Activated CD8-positive, alpha-beta memory T cell treated with anti-CD3 and anti-CD28 coated beads for 4 hours (primary cell): ENCODE measurements at places on chromosomes 13 and 19.

DNA sequence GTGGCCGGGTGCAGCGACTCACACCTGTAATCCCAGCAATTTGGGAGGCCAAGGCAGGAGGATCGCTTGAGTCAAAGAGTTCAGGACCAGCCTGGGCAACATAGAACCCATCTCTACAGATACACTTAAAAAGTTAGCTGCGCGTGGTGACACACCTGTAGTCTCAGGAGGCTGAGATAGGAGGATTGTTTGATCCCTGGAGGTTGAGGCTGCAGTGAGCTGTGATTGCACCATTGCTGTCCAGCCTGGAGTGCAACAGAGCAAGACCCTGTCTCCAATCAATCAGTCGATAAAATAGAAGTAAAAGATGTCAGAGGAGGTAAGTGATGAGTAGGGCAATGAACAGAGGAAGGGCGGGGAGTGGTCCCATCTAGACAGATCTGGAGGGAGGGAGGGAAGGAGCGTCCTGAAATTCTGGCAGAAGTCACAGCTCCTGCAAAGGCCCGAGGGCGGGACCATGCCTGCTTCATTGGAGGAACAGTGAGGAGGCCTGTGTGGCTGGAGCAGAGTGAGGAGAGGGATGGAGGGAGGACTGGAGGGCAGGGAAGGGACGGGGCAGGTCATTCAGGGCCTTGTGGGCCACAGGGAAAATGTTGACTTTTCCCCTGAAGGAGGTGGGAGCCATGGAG is 9.7 kb downstream of the SMIM24 start:
- DNase-seq, result no peak

DNA sequence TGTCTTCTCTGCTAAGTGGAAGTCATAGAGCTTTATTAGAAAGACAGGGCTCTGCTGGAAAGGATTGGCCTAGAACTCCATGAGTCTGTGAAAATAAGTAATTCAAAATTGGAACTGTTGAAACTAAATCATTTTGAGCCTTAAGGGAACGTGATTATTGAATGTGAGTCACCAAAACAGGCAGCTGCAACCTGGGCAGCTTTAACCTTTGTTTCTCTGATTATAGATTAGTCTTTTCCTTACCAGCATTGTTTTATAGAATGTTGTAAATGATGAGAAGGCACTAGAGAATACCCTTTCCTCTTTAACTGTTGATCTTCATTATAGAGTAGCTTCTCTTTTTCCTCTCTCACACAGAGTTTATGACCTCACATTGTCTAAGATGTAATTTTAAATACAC is 638.8 kb upstream of the SLITRK6 start:
- DNase-seq, result no peak

DNA sequence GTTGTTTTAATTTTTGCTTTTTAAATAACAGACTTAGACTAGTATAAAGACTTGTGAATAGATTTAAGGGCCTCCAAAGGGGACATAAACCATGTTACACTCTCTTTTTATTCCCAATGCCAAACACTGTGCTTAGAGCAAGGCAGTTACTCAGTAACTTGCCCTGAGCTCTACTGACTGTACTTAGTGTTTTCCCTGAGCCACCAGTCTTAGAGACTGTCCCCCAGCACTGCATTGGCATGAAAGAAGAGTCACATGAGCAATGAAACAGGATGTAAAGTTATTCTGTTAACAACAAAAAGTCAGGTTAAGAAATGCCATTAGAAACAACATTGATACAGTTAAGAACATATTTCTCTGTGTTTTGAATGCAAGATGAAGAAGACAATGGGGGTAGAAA is 187.9 kb downstream of the TBC1D4 start:
- no peak for DNase-seq

DNA sequence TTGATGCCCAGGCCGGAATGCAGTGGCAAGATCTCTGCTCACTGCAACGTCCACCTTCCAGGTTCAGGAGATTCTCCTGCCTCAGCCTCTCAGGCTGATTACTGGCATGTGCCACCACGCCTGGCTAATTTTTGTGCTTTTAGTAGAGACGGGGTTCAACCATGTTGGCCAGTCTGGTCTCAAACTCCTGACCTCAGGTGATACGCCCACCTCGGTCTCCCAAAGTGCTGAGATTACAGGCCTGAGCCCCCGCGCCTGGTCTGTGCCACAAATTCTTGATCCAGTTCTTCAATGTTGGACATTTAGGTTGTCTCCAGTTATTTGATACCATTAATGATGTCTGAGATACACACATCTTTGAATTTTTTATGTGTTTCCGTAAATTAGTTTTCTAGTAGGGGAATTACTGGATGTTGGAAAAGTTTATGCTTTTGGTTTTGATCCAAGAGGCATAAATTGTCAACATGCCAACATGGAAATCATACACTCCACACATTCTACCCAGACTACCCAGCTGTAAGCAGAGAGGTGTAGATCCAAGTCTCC is 525 bp upstream of the COG3 start:
- DNase-seq, result no peak

- no peak for DNase-seq
These were observed 1.2 kb upstream of the SYNE4 start for GRCh38 chr19:36009633-36010379.

- no peak for DNase-seq
These were observed 36.7 kb downstream of the DNAJC3 start for GRCh38 chr13:95713651-95714050.

GRCh38 chr13:23159760-23160637 is 20.8 kb upstream of the SGCG start:
- DNase-seq, result no peak

DNA sequence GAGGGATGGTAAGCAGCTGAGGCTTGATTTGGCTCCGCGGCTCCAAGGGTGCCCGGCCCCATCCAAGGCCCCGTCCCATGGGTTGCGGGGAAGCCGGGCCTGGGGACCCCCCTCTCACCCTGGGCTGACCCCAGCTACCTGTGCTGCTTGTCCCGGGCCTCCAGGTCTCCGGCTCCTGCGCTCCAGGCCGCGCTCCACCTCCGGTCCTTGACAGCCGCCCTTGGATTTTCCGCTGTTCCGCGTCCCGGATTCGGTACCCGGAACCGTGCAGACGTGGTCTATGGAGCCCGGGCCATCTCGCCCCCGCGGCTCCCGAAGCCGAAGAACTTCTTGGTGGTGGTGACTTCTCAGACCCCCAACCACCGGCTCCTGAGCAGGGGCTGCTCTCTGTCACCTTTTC is 48.3 kb upstream of the C1QTNF9B start:
- no peak for DNase-seq

DNA sequence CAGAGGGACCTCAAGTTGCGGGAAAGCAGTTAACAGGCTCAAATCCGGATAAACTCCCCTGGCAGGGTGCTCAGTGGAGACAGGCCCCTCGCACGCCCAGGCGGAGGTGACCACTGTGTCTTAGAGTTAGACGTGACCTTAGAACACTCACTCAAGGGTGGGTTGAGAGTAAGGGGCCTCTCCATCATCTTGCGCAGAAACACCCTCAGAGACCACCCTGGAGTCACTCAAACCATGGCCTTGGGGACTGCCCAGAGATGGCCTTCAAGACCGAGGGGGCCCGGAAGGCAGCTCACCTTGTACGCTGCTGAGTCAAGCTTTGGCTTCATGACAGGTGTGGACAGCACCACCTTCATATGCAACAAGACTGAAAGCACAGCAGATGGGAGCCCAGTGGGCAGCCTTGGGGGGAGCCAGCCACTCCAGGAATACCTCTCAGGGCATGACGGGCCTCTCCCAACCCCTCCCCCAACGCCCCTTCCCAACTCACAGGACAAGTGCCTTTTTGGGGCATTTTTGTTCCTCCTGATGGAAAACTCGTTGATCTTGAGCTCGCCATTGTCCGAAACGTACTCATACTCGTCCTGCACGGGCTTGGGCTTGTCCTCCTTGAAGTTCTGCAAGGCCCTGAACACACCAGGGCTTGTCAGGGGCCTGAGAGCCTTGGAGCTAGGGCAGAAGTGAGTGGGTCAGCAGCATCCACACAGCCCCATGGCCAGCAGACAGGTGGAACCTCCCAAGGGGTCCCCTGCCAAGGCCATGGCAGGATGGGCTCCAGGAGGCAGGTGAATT is 229.2 kb downstream of the TUBA3C start:
- DNase-seq, result no peak

DNA sequence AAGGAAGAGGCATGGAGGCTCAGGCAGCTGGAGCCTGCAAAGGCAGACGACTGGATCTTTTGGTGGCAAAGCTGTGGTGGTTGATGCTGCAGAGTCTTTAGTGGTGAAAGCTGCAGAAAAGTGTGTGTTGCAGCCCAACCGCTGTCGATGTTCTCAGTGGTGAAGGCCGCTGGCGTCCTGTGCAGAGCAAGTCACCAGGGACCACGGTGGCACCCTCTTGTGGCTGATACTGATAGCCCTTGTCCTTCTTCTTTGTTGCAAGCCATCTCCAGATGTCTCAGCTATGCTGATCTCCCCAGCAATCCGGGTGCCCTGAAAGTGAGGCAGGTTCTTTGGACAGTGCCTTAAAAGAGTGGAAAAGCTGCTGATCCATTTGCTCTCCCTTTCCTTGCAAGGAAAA is 610.9 kb upstream of the PCDH9 start:
- no peak for DNase-seq

DNA sequence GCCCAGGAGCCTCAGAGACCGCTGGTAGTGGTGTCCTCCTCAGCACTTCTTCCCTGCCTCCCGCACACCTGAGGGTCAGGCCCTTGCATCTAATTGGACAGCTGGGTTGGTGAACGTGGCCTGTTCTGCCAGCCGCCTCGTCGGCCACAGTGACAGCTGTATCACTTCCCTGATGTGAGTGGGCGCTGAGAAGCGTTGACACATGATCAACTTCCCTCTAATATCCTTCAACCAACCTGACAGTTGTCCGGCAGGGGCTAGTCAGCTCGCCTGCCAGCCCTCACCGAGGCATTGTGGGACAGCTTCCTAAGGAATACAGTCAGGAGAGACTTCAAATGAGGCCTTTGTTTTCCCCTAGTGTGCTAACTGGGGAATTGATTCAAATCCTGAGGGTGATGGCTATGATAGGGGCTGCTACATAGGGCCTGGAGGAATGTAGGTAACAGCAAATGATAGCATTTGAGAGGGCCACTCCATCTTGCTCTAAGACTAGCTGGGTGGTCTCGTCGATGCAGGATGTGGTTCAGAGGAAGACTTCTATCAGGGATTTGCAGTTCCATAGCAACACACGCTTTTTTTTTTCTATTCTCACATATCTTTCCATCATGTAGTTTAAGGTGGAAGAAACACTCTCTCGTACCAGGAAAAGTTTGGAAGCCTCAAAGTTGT is 230.8 kb downstream of the TSHZ3 start:
- DNase-seq, result no peak

DNA sequence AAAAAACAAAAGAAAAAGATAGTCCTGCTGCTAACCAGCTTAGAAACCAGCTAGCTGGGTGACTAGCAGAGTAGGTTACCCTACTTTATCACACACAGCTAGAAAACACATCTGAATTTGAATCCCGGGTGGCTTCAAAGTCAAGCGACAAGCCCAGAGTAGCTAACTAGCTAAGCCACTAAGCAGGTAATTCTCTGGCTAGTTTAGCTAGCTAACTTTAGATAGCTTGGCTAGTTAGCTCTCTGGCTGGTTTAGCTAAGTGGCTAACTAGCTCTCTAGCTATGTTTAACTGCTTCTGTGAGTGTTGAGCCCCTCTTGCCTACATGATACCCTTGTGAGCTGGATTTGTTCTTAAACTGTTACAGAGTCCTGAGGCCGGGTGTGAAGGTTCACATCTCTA is 12.4 kb downstream of the MYH14 start:
- no peak for DNase-seq

GRCh38 chr19:42284591-42285341 is 15.7 kb downstream of the CIC start:
- DNase-seq, result no peak

GRCh38 chr13:23146006-23146405 is 34.8 kb upstream of the SGCG start:
- DNase-seq, result no peak

- DNase-seq, result no peak
These were observed 123.4 kb upstream of the MCF2L start for GRCh38 chr13:112845511-112846144.

GRCh38 chr13:27349458-27349857 is 75.0 kb upstream of the GTF3A start:
- no peak for DNase-seq

- no peak for DNase-seq
These were observed at the start of gene NALCN for GRCh38 chr13:101416181-101417042. Gene NALCN (minus strand): TSS chr13:101416508. CDS start chr13:101399126, 17,382 bp downstream.

GRCh38 chr19:15635016-15635805 is 5.5 kb upstream of the CYP4F3 start:
- DNase-seq, result no peak

DNA sequence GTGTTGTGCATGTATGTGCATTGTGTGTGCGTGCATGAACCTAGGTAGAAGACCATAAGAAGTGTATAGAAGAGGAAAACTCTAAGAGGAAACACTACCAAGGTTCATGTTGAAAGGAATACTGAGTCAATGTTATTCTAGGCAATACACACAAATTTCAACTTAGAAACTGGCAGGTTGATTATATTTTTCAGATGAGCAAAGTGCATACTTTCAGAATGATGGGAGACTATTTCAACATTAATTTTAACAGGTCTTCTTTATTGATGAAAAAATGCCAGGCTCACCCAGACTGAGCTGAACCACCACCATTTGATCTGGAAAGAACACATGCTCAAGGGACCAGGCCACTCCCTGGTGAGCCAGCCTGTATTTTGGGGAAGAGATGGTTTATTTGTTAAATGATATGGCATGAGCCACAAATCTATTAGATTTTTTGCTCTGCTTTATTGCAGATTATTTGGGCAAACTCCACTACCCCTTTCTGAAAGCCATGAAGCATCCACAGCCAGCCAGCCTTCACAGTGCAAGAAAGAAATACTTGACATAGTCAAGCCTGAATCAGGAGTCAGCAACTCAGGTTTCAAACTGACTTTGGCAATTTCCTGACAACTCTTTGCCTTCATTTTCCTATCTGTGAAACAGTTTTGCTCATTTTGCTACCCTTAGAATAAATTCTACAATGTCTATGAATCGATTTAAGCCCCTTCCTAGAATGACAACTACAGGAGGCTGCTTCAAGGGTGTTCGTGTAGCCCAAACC is 368.9 kb downstream of the COG6 start:
- no peak for DNase-seq

DNA sequence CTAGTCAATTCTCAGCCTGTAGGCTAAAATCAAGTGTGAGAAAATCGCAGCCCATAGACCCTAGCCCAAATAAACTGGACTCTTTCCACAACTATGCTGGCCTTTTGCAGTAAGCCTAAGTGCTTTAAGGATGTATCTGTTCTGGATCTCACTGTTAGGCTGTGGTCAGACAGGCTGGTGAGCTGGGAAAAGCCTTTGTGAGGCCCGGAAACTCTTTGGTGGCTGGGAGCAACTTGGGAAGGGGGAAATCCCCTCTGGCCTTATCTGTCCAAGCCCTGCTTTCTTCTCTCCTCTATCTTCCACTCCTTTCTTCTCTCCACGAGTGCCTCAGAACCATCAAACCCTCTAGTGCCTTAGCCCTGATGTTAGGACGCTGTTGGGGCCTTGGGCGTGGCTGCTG is 135.4 kb downstream of the LACC1 start:
- no peak for DNase-seq

GRCh38 chr13:112053744-112054615 is 13.0 kb upstream of the SOX1 start:
- no peak for DNase-seq

DNA sequence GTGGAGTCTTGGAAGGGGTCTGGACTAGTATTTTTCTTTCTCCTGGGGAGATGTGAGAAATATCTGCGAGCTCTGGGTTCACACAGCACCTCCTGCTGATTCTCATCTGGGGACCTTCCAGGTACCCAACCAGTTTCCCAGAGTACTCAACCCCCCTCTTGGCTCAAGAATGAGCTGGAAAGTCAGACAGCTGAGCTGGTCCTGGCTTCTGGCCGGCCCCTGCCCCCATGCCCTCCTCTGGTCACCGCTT is 2.2 kb upstream of the PDE4A start:
- no peak for DNase-seq
